ENCODE measurements at places on chromosomes 3 and 15. TPM values are rescaled to one million over a fixed set of nuclear protein-coding genes. Genes with fewer than 3 reads are reported as not detected.
A peak's percentile ranks its signal among the peaks of the same experiment; 100 is the strongest.

The SLC22A14 gene
- not detected for total RNA-seq

DNA sequence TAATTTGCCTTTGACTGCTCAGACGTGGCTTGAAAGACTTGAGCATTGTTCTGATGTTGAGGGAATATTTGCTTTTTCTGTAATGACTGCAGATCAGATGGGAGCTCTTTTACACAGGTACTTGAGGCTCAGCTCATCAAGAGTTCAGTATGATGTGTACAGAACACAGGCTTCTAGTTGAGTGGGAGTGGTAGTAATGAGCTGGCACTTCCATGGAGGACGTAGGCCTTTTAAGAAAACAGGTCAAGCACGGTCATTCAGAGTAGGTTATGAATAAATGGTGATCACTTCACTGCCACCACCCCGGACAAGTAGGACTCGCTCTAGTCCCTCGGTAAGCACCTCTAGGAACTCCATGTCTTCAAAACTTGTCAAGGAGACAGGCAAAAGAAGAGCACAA, 8.8 kb downstream of the EMC4 start:
- H3K27me3 ChIP-seq: no peaks in the 10 kb centered on the region
- no peak for DNase-seq
- peaks cover 25% of the 10 kb centered on the region for H3K36me3 ChIP-seq
- H3K27ac ChIP-seq: no peak overlapping the region
- H3K4me3 ChIP-seq: no peak overlapping the region

DNA sequence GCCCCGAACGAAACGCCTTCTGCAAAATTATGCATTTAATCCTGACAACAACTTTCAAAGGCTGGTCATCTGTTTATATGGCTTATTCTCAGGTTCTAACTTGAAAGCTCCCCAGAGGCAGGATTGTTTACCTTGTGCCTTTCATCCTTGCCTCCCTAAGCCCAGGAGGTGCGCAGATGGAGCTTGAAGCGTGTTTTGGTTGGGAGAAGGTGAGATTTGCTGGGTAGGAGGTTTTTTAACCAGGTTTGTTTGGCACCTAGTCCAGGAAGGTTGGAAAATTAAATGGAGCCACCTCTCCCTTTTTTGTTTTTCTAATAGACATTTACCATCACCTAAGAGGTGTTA, 675 bp downstream of the TSEN2 start:
- H3K4me1 ChIP-seq: peaks cover 14% of the 10 kb centered on the region
- peak overlapping the region; percentile 64 for H3K27ac ChIP-seq
- peak overlapping the region; percentile 63 for H3K4me3 ChIP-seq
- H3K36me3 ChIP-seq: no peaks in the 10 kb centered on the region
- no peak for DNase-seq

DNA sequence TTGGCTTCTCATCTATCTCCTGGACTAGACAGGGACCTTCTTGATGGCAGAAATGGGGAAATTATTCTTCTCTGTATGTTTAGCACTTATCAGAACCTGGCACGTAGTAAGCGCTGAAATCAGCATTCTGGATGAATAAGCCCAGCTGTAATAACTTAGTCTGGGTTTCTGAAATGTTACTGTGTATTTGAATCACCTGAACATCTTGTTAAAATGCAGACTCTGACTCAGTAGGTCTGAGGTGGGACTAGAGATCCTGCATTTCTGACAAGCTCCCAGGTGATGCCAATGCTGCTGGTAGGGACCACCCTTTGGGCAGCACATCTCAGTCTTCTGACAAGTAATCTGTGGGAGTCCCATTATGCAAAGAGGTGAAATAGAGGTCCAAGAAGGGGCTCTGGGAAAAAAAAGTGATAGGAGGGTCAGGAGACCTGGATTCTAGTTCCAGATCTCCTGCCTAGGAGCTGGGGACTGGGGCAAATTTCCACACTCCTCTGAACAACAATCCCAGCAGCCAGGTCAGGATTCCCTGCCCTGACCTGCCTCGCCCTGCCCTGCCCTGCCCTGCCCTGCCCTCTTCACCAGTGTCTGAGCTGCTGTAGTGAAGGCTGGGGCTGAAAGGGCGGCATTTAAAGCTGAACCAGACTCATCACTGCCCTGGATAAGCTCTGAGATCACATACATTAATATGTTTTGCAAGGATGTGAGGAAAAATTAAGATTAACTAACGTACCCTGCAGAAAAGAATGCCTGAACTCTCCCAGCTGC, 17.2 kb upstream of the SLC6A11 start:
- H3K27me3 ChIP-seq: peaks cover 4% of the 10 kb centered on the region
- no peak overlapping the region for H3K27ac ChIP-seq
- H3K4me3 ChIP-seq: no peak overlapping the region

DNA sequence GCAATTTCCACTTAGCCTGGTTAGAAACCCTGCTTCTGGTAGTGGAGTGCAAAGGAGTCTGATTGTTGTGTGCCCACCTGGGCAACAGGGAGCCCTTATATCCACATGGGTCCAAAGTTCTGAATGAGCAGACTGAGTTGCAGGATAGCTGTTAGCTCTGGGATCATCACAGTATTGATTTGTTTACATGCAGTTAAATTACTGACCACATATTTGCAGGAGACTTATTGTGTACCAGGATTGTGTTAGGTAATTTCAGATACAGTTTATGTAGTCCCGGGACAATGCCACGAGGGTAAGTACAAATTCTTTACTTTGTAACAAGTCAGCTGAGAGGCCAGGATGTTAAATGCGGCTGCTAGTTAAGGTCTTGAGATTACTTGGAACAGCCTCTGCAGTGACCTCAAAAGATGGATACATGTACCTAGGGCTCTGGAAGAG, 18.8 kb downstream of the ARHGEF26 start:
- DNase-seq: no peak
- no peaks in the 10 kb centered on the region for H3K27me3 ChIP-seq
- H3K36me3 ChIP-seq: no peaks in the 10 kb centered on the region
- no peak overlapping the region for H3K27ac ChIP-seq

DNA sequence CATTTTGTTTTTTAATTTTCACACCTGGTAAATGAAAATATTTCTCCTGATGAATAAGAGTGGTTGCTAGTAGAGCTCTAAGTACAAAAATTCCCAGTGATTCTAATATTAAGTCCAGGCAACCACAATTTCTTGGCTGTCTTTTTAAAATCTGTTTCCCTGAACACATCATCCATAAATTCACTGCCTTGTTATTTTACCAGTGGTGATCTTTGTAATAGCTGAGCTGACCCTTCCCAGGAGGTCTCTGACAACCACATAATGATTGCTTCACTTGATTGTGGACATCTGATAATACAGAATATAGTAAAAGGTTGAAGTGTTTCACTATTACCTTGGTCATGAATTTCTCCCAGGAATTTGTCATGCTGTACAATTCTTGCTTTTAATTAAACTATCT, 13.9 kb upstream of the TOP2B start:
- H3K4me1 ChIP-seq: no peaks in the 10 kb centered on the region
- no peaks in the 10 kb centered on the region for H3K36me3 ChIP-seq
- DNase-seq: no peak
- H3K4me3 ChIP-seq: no peak overlapping the region

The SPINK8 gene
- not detected for total RNA-seq

- no peak for DNase-seq
- no peaks in the 10 kb centered on the region for H3K27me3 ChIP-seq
- H3K4me1 ChIP-seq: peaks cover 18% of the 10 kb centered on the region
- H3K4me3 ChIP-seq: no peak overlapping the region
- H3K27ac ChIP-seq: no peak overlapping the region
Observed at GRCh38 chr3:71468311-71469137, 115.0 kb downstream of the FOXP1 start.

DNA sequence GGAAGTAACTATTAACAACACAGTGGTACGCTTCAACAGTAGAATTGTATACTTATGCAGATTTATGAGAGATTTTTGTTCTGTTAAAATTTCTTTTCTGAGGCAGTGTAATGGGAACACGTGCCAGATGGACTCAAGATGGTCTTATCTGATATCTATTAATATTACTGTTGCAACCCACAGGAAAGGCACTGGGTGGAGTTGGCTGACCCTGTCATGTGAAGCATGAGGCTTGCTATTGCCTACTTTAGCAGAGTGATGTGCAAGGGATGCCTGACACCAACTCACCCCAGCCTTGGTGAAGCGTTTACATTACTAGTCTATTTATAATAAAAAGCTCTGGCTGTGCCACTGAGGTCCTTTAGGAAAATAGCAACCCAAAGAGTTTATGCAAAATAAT, 19.8 kb upstream of the ARNT2 start:
- H3K4me1 ChIP-seq: no peaks in the 10 kb centered on the region
- H3K36me3 ChIP-seq: no peaks in the 10 kb centered on the region
- no peak overlapping the region for H3K27ac ChIP-seq
- no peak overlapping the region for H3K4me3 ChIP-seq
- DNase-seq: no peak

GRCh38 chr3:74357881-74358280, 256.6 kb downstream of the CNTN3 start:
- H3K36me3 ChIP-seq: no peaks in the 10 kb centered on the region
- H3K27me3 ChIP-seq: no peaks in the 10 kb centered on the region
- H3K4me1 ChIP-seq: no peaks in the 10 kb centered on the region
- no peak for DNase-seq

GRCh38 chr3:120775411-120775810, 32.9 kb downstream of the GTF2E1 start:
- H3K36me3 ChIP-seq: peaks cover 3% of the 10 kb centered on the region
- no peak overlapping the region for H3K4me3 ChIP-seq
- DNase-seq: no peak
- no peak overlapping the region for H3K27ac ChIP-seq

GRCh38 chr3:109346770-109347295, 9.5 kb upstream of the DPPA4 start:
- no peak overlapping the region for H3K4me3 ChIP-seq
- H3K4me1 ChIP-seq: no peaks in the 10 kb centered on the region
- H3K36me3 ChIP-seq: no peaks in the 10 kb centered on the region
- DNase-seq: no peak

DNA sequence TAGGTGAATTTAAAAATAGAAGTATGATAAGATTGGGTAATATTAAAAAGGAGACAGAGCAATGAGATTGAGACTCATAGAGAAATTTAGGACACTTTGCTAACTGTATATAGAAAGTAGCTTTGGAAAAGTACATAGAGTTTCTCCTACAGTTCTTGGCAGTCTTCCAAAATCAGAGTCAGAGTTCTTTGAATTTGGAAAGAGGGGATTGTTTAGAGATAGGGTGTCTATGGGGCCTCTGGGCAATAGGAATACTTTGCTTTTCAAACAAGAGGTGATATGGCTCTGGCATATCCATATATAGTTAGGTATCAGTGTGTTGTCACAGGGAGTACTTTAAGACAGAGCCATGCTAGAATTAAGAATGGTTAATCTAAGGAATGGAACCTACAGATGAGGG, 477.1 kb upstream of the KCNMB2 start:
- no peaks in the 10 kb centered on the region for H3K27me3 ChIP-seq
- no peaks in the 10 kb centered on the region for H3K4me1 ChIP-seq
- H3K36me3 ChIP-seq: no peaks in the 10 kb centered on the region
- H3K4me3 ChIP-seq: no peak overlapping the region

- H3K27me3 ChIP-seq: no peaks in the 10 kb centered on the region
- no peak for DNase-seq
- no peaks in the 10 kb centered on the region for H3K4me1 ChIP-seq
- no peaks in the 10 kb centered on the region for H3K36me3 ChIP-seq
Observed at GRCh38 chr3:100879195-100879810, 113.9 kb downstream of the ABI3BP start.

The ACAN gene
- not detected for total RNA-seq

The POLQ gene
- 0.97 TPM for total RNA-seq

The AHSG gene
- not detected for total RNA-seq

DNA sequence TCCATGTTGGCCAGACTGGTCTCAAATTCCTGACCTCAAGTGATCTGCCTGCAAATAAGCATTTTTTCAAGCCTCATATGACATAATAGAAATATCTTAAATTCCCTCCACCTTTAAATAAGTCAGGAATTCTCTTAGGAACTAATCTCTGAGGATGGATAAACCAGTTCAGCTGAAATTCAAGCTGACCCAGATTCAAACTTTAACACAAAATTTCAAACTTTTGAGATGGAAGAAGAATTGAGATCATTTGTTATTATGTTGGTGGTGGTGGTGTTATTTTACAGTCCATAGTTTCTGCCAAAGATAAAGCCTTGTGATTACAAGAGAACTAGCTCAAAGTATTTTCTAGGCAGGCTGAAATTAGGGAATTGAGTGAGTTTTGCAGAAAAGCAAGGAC, 85.5 kb downstream of the SSR3 start:
- no peak overlapping the region for H3K4me3 ChIP-seq
- no peaks in the 10 kb centered on the region for H3K4me1 ChIP-seq
- DNase-seq: no peak
- H3K36me3 ChIP-seq: no peaks in the 10 kb centered on the region
- H3K27ac ChIP-seq: no peak overlapping the region

Data from B cell (primary cell).